ENCODE measurements at places on chromosomes 5 and 9. TPM values are rescaled to one million over a fixed set of nuclear protein-coding genes. Genes with fewer than 3 reads are reported as not detected.

DNA sequence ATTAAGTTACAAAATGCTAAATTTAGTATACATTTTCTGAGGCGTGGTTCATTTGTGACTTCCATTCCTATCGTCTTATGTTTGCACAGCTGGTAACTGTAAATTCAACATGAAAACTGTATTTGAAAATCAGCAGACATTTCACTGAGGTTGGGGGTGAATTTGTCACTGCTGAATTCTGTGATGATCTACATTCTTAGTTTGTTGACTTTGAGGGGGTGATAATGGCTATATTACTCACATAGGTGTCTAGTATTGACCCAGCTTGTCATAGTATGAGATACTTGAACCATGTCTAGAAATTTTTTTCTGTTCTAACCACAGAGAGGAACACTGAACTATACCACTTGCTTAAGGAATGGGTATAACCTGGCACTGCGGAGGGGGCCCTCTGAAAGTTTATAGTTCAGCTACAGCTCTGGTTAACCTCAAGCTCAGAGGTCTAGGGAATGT, 313.3 kb downstream of the PIK3R1 start:
- DNase-seq: no peak

- peak; percentile 83 for DNase-seq
These were observed 172.1 kb downstream of the GABBR2 start for GRCh38 chr9:98536542-98537173.

- DNase-seq: no peak
These were observed 17.1 kb downstream of the TERT start for GRCh38 chr5:1277781-1278180.

Gene VCP
- total RNA-seq: 395 TPM

Gene CMBL
- 10.4 TPM for total RNA-seq

DNA sequence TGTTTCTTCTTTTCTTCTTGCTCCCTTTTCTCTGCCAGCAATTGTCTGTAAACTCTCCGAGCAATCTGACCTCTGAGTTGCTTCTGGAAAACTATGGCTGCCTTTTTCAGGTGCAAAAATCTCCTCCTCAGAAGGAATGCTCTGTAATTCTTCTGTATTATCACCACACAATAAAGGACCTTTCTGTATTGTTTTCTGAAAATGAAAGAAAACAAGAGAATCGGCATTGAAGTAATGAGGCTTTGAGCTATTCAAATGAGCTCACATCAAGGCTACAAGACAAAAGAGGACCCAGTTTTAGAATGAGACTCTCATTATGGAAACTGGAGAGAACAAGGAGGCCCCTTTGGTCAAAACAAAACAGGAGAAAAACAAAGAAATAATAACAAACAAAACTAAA, 86.2 kb upstream of the RETREG1 start:
- no peak for DNase-seq

DNA sequence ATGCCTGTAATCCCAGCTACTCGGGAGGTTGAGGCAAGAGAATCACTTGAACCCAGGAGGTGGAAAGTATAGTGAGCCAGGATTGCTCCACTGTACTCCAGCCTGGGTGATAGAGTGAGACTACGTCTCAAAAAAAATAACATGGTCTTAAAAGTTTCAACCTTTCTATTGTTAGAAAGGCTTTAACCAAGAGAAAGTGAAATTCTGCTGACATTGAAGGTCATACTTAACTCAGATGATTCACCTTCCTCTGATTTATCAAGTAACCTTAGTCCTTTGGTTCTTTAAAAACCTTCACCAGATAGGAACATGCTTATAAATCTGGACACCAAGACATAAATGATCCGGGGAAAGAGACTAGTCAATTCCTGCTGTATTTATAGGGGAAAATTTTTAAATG, 73.3 kb downstream of the FER start:
- no peak for DNase-seq

GRCh38 chr9:68851657-68852056, 146.6 kb downstream of the PIP5K1B start:
- no peak for DNase-seq

- no peak for DNase-seq
These were observed 81.8 kb upstream of the NEURL1B start for GRCh38 chr5:172559004-172559932.

Gene GRXCR2
- total RNA-seq: not detected
